Hepatic stellate cell (primary cell): ENCODE measurements at places on chromosomes 2 and 18.

GRCh38 chr2:10906926-10907625, 4.7 kb upstream of the KCNF1 start:
- no peak for DNase-seq

GRCh38 chr2:129713337-129713736, 266.1 kb upstream of the RAB6C start:
- no peak for DNase-seq

DNA sequence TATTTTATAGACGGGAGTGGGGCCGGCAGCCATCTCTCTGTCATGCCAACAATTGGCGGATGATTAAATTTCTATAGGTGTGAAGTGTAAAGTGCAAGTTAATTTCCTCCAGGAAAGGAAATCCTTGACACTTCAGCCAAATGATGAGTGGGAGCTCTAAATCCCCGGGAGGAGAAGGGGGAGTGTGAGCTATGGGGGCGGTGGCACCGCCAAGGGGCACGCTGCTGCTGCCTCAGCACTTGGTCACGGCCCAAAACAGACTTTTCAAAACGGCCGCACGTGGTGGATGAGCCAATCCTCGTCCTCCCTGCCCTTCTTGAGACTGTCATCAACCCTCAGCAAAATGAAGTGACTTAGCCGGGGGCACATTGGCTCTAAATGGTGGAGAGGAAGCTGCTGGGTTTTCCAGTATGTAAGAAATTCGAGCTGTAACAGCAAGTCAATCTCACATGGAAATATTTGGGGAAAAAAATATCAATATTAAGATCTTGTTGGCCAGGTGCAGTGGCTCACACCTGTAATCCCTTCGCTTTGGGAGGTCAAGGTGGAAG, 200.8 kb downstream of the TFCP2L1 start:
- DNase-seq: no peak

DNA sequence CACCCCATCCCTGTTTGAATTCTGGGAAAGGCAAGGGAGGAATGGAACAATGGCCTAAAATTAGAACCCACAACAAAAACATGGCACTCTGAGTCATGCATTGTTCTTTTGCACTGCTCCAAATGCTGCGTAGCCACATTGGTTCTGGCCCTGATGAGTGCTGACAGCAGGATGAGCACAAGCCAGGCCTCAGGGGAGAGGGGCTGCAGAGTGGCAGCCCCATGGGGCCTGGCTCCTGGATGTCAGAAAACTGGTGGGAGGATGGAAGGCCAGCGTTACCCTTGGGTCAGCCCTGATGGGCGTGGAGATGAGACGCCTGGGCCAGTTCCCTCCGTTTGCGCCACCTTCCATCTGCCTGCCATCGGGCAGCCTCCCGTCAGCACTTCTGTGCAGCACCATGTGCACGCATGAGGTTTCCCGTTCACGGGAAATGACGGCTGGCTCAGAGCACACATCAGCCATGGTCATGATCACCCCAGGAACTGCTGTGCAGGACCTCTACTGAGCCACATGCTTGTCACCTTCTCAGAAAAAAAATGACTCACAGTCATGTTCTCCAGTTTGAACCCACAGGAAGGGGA, 65.6 kb downstream of the CYP26B1 start:
- DNase-seq: no peak

DNA sequence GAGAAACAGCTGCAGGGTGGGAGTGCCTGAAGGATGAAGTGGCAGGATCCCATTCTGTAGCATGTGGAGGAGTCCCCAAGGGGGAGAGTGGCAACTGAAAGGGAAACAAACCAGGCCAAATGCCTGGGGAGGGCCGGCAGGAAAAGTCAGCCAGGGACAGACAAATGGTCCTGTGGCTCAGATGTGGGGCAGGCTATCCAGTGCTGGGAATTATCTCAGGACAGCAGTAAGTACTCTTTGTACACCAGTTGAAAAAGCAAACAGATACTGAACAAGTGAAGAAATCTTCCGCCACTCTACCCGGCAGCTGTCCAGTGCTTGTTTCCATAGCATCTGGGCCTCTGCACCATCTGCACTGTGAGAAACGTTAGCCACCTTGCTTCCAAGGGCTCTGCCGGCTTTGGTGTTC, 408.9 kb downstream of the LRATD1 start:
- DNase-seq: no peak

DNA sequence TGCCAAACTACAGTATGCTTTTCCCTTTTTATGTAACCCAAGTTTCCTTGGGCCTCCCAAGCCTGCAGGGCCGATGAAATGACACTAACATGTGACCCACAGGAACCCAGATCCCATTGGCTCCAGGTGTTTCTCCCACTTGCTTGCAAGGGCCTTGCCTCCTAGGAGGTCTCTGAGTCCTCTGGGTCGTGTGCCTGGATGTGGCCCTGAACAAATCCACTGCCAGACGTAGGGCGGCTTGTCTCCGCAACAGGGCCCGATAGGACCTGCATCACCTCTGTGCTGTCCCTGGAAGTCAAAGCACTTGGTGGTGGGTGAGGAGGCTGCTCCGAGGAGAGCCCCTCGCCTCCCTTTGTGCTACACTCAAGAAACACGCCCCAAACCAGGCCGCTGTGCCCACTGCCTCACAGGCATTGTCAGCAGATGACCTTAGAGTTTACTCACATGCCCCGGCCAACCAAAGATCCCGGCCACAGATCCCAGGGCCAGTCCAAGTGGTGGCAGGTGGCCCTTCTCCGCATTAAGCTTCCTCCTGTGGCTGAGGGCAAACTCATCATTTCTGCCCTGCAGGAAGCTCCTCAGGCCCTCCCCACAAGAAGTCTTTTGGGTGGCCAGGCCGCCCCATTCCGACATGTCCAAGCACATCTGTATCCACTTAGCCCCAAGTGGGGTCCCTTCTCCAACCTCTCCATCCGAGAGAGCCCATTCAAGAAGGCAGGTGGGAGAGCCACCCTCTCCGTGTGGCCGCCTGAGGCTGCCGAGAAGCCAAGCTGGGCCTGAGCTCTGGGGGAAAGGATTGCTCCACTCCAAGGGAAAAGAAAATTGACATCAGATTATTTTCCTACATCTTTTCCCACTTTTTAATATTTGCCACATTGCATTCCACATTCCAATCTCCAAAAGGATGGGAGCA, 76.7 kb downstream of the GFPT1 start:
- DNase-seq: no peak

- DNase-seq: no peak
Observed at GRCh38 chr2:68151037-68151436, 6.7 kb upstream of the PNO1 start.

- no peak for DNase-seq
Observed at GRCh38 chr18:33560686-33561370, 17.2 kb upstream of the ASXL3 start.

DNA sequence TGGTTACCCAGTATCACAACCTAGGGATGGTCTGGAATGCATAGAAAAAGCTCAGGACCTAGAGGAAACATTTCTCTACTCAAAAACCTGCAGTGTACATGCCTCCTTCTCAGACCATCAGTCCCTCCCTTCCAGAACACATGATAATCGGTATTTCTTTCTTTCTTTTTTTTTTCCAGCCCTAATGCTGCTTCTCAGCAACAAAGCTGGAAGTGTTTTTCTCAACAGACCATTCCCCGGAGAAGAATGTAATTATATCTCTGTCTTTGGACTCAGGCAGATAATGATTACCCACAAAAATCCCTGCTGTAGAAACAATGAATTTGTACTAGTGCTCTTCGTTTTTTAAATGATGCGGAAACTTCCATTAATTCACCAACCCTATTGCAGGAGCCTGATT, 44.1 kb upstream of the NDUFV2 start:
- DNase-seq: no peak

GRCh38 chr2:68225119-68225632, 27.2 kb downstream of the PPP3R1 start:
- DNase-seq: no peak

DNA sequence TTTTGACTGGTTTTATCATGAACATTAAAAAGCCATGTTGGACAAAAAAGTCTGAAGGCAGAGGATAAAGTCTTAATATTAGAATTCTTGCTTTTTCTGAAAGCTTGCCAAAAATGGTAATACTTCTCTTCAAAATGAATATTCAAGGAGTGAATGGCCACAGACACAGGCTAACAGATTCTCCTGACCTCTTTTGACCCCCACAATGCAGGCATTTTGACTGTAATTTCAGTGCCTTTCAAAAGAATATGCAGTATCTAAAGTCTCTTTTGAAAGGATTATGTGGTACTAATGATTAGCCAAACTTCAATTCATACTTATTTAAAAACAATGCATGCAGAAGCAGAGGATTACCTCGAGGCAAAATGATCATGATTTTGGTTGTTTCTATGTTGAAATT, 557.8 kb upstream of the GCFC2 start:
- no peak for DNase-seq

- DNase-seq: no peak
Observed at GRCh38 chr18:48775372-48776155, 175.2 kb downstream of the SMAD7 start.

DNA sequence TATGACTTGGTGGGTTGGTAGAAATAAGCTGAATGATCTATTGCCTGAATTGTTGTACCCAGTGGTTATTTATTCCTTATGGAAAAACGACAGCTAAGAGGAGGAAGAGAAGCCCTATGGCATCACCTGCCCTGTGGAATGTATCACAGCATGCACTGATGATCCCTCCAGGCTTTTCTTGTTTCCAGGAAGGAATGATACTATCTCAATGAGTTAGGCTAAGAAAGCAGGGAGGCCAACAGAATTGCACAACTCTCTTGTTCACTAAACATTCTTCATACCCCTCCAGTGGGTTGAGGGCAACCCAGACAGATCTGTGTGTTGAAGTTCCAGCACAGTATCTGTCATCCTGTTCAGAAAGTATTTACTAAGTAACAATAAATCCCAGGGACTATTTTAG, 1001.7 kb upstream of the GYPC start:
- no peak for DNase-seq

DNA sequence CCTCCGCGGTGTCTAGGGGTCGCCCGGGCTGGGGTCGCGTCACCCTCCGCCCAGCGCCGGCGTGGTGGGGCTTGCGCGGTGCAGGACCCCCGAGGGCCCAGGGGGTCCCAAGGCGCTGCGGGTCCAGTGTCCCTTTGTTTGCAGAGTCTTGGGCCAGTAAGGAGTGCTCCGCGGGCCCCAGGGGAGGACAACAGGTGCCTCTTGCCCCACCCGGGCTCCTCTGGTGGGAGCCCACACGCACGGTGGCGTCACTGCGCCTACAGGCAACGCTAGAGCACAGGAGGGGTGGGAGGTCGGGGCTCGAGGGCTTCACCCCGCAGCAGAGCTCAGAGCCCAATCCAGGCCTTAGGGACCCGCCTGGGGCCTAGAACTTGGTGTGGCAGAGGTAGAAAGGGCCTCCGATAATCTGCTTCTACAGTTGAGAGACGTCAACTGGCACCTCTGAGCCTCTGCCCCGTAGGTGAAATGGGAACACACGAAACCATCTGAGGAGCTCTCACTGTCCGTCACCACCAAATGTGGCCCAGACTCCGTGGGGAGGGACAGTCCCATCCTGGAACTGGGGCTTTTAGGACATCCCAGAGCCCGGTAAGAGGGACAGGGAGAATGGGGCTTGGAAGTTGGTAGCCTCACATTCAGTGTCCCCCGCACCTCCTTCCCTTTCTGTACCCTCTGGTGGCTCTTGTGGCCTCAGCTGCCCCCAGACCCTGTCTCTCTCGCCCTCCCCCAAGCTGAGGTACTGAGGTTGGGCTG, 1.4 kb downstream of the ARID5A start:
- no peak for DNase-seq

- DNase-seq: no peak
Observed at GRCh38 chr2:237474442-237474911, 12.6 kb upstream of the MLPH start.

DNA sequence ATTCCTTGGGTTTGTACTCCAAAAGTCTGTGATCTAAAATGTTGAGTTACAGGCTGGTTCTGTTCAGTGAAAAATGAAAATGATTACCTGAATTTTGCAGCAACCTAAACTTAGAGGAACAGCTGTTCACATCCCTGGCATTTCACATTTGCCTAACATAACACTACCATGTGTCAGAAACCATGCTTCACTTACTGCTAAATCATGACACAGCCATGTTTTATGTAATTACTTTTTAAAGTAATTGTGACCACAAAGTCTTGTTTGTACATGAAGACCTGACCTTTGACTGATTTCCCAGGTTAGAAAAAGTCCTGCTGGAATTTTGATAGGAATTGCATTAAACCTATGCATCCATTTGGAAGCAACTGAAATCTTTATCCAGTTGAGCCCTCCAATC, 79.1 kb downstream of the FAM168B start:
- no peak for DNase-seq

DNA sequence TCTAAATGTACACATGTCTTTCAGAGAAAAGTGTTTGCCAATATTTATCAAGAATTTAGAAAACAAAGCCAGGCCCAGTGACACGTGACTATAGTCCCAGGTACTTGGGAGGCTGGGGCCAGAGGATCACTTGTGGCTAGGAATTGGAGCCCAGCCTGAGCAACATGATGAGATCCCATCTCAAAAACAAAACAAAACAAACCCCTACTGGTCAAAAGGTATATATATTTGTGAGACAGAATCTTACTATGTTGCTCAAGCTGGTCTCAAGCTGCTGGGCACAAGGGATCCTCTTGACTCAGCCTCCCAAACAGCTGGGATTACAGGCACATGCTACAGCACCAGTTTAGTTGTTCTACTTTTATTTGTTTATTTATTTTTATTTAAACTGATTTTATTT, 79.2 kb downstream of the ZDBF2 start:
- DNase-seq: no peak

- no peak for DNase-seq
Observed at GRCh38 chr2:166572937-166573336, 78.9 kb upstream of the SCN7A start.

DNA sequence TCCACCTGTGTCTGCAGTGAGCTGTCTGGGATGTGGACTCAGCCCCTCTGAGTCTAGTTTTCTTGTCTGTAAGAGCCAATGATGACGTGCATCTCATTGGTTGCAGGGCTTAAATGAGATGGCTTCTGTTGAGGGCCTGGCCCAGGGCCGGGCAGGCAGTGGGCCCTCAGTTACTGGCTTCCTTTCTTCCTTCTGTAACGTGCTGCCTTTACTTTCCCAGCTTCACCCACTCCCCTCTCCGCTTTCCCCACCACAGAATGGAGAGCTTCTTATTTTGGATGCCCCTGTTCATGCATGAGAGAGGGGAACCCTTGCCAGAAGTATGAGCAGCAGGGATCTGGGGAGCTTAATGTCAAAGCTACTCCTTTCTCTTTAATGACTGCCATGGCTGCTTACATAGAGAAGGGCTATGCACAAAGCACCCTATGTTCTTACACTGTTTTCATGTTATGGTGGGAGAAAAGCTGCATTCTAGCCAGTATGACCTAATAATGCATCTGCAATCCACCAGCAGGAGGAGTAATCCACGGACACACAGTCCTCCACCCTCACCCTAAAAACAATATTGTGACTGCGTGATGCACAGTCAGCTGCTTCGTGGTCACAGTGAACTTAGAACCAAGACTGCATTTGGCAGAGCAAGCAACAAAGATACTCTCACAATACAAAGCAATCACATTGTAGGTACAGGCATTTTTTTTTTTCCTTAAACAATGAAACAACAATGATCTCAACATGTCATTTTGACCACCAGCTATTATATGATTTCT, 37.2 kb downstream of the CREG2 start:
- peak; percentile 75 for DNase-seq

DNA sequence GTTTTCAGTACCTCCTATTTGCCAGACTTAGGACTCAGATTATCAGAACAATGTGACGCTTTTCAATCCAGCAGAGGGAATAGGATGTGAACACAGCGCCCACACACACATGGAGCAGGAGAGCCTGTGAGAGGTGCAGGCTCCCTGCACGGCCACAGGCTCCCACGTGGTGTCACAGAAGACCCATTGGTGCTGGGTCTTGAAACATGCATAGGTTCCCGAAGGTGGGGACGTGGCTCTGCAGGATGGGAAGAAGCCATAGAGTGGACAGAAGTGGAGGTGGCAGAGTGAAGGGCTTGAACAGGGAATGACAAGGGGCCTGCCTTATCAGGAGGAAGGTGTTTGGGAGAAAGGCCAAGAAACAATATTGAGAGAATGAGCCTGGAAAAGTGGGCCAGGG, 78.5 kb upstream of the BCL2L11 start:
- DNase-seq: no peak
